ENCODE measurements at places on chromosomes 6 and 20.

DNA sequence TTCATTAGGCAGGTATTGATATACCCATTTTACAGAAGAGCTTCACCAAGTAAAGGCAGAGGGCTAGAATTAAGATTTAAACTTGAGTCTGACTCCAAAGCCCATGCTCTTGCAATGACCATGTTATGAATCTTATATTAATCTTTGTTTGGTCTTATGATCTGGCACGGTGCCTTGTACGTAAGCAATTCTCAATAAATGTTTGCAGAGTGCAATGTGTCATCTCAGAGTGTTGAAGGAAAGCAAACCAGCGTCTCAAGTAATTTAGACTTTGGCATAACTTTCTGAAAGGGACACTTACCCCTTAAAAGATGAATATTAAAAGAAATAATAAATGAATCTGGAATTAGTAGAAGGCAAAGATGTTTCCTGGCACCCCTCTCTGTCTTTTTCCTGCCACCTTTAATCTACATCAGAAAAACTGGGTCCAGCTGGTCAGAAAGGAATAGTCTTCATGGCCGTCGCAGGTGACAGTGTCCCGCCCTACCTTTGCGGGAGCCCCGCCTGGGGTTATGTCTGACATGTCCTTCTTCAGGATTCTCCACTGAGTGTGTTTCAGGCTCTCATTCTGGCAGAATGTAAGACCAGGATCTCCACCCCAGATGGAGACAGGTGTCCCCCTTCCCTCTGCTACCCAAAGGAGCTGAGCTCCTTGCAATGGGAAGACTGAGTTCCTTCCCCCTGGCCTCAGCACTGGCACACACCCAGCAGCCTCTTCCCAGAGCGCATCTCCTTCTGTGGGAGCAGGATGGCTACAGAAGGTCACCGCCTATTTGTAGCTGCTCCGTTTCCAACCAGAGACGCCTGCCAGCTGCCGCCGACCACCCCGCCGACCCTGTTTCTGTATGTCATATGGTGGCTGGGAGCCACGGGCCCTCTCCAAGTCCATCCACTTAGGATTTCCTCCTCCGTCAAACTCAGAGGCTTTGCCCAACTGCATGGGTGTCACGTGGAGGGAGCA is 266.3 kb upstream of the ECI2 start:
- no peak for DNase-seq

- no peak for DNase-seq
Observed at GRCh38 chr6:130105996-130106704, 87.8 kb downstream of the L3MBTL3 start.

- no peak for DNase-seq
Observed at GRCh38 chr6:153564803-153565202, 433.7 kb upstream of the RGS17 start.

DNA sequence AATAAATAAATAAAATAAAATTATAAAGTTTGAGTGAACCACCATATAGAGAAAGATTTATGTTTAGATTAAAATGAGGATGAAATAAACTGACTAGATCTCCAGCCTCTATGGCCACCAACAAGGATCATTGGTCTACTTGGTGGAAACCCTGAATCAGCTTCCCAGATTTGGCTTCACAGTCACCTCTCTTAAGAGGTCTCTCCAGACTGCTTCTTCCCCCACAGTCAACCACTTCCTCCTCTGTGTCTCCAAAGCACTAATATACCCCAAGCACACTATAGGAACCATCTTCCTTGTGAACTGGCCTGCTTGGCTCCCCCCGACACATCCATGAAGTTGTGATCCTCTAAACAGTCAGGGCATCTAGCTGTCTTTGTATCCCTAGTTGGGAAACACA is 529.6 kb upstream of the RNF217 start:
- DNase-seq = no peak

- DNase-seq = no peak
Observed at GRCh38 chr20:51876313-51876940, 74.1 kb upstream of the SALL4 start.

- DNase-seq = no peak
Observed at GRCh38 chr20:13331536-13331935, 110.5 kb downstream of the ISM1 start.

GRCh38 chr6:151148111-151148510 is 91.7 kb upstream of the AKAP12 start:
- no peak for DNase-seq

DNA sequence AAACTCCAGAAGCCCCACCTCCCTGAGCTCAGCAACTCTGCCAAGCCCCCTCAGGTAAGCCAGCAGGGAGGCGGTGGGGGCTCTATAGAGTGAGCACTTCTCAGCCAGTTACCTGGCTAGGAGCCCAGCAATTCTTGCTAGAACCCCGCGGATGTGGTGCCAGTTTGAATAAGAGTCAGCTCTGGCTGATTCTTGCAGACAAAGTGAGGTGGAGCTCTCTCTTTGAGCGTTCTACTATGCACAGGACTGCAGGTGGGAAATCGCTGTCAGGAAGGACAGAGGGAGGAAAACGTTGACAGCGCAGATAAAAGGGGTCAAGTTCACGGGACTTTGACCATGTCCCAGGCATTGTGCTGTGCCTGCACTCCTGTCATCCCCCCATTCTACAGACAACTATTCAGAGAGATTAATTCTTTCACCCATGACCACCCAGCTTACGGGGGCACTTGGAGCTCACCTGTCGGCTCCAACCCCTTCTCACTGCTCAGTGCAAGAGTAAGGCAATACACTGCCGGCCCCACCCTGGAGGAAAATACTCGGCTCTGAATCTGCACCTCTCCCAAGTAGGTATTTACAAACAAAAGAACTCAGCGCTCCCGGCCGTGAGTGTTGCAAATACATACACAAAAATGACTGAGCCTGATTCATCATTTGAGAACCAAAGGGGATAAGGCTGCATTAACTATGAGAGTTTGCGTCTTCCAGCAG is 92.9 kb downstream of the ANKRD60 start:
- no peak for DNase-seq

DNA sequence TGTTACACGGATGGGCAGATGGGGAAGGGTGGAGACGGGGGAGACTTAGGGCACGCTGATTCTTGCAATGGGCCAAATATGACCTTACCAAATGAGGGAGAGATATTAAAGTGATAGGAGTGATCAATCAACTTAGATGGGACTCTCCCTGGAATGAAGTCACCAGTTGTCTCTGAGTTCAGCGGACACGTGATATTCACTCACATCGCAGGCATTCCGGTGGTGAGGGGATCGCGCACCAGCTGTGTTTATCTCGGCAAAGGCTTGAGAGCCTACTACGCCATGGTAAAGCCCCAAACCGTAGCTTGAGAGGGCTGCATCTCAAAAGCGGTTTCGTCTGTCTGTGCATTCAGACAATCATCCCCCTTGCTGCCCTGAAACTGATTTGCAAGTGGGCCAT is 5.5 kb downstream of the BMP7 start:
- no peak for DNase-seq

- DNase-seq = no peak
Observed at GRCh38 chr6:141744971-141745370, 387.8 kb upstream of the GJE1 start.

- DNase-seq = no peak
Observed at GRCh38 chr6:39054577-39055142, 6.1 kb downstream of the GLP1R start.

DNA sequence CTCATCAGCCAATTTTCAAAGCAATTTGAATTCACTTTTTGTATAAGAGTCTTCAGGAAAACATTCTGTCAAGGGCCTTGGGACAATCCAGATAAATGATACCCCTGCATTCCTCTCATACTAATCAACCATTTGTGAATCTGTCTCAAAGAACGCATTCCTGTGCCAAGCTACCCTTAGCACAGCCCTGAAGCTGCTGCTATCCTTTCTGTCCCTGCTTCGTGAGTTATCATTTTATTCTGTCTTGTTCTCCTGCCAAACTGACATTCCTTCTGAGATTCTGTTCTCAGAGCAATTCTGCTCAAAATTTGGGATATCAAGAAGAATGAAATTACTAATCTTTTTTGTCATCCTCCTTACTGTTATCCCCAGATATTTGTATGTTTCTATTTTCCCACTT is 213.9 kb upstream of the STXBP5 start:
- no peak for DNase-seq

- no peak for DNase-seq
Observed at GRCh38 chr20:21191839-21192238, 66.0 kb downstream of the KIZ start.

- no peak for DNase-seq
Observed at GRCh38 chr6:104409913-104410312, 449.8 kb downstream of the HACE1 start.

- no peak for DNase-seq
Observed at GRCh38 chr20:62425281-62426058, 1.9 kb downstream of the RBBP8NL start.

DNA sequence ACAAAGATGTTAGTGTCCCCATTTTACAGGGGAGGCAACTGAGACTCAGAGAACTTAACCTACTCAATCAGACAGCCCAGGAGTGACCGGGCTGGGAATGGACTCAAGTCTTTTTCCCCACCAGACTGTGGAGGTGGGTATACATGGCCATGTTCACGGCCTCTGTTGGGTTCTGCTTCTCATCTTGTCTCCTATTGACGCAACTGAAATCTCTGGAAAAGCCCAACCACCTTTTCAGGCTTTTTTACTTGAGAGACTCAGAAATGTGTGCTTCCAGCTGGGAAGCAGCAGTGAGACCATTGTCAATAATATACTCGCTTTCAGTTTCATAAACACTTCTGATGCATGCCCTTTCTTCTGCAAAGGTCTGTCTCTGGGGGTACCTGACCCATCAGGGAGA is 70.7 kb downstream of the SOBP start:
- DNase-seq = no peak

DNA sequence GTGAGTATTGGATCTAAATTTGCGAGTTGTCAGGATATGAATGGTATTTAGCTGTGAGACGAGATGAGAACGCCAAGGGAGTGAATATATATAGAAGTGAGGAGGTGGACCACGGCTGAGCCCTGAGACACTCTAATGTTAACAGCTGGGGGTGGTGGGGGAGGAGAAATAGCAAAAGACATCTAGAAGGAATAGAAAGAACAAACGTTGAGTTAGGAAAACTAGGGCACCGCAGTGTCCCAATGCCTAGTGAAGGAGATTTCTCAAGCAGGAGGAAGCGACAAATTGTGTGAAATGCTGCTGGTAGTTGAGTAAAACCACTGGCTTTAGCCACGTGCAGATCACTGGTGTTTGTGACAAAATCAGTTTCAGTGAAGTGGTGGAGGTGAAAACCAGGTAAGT is 56.9 kb downstream of the CD164 start:
- DNase-seq = no peak

DNA sequence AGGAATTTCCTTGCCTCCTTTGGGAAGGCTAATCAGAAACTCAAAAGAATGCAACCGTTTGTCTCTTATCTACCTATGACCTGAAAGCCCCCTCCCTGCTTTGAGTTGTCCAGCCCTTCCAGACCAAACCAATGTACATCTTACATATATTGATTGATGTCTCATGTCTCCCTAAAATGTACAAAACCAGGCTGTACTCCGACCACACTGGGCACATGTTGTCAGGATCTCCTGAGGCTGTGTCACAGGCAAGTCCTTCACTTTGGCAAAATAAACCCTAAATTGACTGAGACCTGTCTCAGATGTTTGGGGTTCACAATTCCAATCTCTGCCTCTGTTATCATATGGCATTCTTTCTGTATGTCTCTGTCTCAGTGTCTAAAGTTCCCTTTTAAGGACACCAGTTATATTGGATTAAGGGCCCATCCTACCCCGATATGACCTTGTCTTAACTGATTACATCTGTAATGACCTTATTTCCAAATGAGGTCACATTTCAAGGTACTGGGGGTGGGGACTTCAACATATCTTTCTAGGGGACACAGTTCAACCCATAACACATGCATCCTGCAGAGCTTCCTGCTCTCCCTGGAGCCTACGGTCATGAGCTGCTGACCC is 513.5 kb upstream of the JARID2 start:
- DNase-seq = no peak

GRCh38 chr20:45921337-45922189 is 9.6 kb upstream of the PLTP start:
- DNase-seq = no peak

DNA sequence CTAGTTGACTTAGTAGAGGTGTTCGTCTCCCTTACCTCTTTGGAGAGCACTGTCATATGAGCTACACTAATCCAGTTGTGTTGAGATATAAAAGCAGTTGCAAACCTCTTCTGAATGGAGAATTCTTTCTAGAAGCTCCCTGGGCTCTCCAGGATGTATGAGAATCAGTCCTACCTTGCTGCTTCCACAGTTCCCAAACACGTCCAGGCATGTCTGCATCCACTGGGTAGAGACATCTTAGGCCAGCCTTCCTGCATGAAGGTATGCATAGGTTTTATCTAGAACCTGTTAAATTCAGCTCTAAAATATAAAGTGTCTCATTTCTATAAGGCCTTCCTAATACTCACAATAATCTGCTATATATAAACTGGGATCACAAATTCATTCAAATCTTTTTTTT is 297.7 kb downstream of the CDC5L start:
- DNase-seq = no peak

DNA sequence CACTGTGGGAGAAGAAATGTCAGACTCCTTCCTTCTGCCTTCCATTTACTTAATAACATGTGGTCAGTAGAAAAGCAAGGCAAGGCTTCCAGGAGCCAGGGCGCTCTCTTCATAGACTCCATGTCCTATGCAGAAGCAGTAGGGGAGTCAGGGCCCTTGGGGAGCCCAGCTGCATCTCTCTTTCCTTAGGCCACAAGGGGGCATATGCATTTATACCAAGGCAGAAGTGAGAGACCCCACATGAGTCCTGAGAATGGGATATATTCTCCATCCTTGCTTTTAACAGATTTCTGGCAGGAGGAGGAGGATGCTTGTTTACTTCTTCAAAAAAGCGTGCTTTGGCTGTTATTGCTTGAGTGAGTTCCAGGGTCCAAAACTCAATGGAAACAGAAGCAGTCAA is 198.5 kb downstream of the HIVEP2 start:
- DNase-seq = no peak

DNA sequence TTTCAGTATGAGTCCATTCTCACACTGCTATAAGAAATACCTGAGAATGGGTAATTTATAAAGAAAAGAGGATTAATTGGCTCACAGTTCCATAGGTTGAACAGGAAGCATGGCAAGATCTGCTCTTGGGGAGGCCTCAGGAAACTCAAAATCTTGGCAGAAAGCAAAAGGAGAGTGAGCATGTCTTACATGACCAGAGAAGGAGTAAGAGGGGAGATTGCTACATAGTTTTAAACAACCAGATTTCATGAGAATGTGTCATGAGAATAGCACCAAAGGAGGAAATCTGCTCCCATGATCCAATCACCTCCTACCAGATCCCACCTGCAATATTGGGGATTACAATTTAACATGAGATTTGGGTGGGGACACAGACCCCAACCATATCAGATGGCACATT is 672.4 kb downstream of the HTR1B start:
- DNase-seq = no peak

- no peak for DNase-seq
Observed at GRCh38 chr20:37453836-37454235, 67.2 kb upstream of the NNAT start.

DNA sequence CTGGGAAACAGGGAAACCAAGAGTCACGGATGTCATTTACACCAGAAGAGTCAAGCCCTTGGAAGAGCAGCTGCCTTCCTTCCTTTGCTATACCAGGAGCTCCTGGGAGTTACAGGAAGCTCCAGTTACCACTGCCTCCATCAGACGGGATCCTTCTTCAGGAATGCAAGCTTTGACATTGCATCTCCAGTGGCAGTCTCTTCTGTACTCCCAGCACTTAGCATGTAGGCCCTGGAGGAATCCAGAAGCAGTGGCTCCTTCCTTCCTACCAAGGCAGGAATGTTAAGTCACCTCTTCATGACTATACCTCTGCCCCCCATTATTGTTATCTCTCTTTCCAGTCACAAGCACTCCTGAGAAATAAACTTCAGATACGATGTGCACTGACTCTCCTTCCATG is 836.0 kb downstream of the MAFB start:
- no peak for DNase-seq

Measured in AG04449 (cell line).